ENCODE measurements at places on chromosomes 7 and 10.

DNA sequence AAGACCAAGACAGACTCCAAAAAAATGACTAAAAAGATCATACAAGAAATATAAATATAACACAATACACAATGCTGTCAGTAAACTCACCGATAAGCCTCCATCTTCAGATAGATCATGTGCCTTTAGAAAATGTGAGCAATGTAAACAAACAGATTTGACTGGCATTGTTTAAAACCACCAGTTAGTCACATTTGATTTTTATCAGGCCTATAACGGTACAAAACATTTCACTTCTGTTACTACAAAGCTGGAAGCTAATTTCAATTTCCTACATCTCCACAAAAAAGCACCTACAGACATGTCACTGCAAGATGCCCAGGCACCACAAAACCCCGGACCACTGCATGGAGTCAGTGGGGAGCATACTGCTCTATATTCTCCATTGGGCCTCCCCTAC, 18.9 kb downstream of the SGMS1 start:
- no peak for DNase-seq

GRCh38 chr10:6912929-6913328, 332.9 kb upstream of the PRKCQ start:
- no peak for DNase-seq

GRCh38 chr7:68744036-68744435, 854.2 kb upstream of the AUTS2 start:
- no peak for DNase-seq

DNA sequence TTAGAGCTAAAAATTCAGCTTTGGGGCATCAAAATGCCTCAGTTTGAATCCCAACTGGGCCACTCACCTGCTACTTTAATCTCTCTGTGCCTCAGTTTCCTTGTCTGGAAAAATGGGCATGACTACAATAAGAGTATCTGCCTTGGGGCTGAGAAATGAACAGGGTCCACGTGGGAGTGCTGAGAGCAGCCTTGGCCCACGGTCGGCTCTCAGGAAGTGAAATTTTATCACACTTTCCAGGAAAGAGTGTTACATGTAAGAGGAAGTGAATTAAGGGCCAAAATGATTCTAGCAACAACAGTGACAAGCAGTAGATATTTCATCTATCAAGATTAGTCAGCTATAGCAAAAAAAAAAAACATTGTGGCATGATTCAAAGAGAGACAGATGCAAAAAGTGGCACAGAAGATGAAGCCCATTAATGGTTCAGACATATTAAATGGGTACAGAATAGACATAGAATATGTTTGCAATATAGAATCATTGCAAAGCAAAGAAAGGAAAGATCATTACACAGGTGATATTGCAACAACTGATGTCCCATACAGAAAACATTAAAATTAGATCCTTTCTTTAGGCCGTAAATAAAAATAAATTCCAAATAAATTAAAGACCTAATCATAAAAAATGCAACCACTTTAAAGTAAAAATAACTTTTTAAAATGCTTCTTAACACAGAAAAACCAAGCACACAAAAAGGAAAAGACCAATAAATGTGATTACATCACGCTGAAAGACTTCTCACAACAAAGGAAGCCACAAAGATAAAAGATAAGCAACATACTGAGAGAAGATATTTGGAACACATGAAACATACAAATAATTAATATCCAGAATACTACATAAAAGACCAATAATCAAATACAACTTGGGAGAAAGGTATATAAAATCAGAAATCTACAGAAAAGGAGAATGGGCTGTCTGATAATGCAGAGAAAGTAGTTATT, 4.3 kb downstream of the TMEM273 start:
- DNase-seq, result no peak

- DNase-seq, result no peak
These were observed 36.2 kb downstream of the WASL start for GRCh38 chr7:123712619-123713018.

GRCh38 chr7:2757904-2758672, 70.1 kb downstream of the AMZ1 start:
- DNase-seq, result no peak

Data from iPS DF 6.9 (cell line).